ENCODE measurements at places on chromosomes 7 and 10.

- no peak for DNase-seq
These were observed 85.4 kb downstream of the CFTR start for GRCh38 chr7:117565226-117565625.

- no peak for DNase-seq
These were observed 337.6 kb upstream of the SEMA3A start for GRCh38 chr7:84532196-84532595.

DNA sequence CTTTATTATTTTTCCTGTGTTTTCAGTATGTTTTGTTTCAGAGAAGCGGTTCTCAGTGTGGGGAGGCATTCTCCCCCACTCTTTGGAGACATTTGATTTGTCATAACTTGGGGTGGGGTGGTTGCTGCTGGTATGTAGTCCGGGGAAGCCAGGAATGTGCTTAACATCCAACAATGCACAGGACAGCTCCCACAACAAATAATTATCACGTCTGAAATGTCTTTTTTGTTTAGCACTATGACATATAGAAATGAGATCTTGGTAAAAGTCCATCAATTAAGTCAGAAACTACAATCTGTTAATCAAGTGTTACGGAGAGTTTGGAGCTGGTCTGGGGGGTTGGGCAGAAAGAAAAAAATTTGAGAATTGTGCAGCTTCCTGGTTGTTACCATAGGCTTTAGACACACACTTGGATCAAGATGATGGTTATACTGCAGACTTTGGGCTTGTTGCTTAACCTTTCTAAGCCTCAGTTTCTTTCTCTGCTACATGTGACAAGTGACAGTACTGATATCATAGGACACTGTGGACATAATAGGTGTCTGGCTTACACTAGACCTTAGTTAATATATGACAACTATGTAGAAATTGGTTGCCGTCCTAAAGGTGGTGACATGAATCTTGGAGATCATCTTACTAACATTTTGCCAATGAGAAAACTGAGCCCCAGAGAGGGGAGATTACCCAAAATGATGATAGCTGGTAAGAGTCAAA, 113.7 kb downstream of the LRMDA start:
- DNase-seq, result no peak

- DNase-seq, result no peak
These were observed 480.1 kb downstream of the INHBA start for GRCh38 chr7:41222746-41223145.

GRCh38 chr7:32500922-32501341, 5.6 kb downstream of the AVL9 start:
- DNase-seq, result no peak

- no peak for DNase-seq
These were observed 155.1 kb downstream of the ZNF22 start for GRCh38 chr10:45155784-45156183.

GRCh38 chr7:131154380-131154779, 173.3 kb upstream of the MKLN1 start:
- no peak for DNase-seq

All from eye (tissue), 1 donor.